Body of pancreas (tissue), 4 donors: ENCODE measurements at places on chromosomes 12 and 14.

DNA sequence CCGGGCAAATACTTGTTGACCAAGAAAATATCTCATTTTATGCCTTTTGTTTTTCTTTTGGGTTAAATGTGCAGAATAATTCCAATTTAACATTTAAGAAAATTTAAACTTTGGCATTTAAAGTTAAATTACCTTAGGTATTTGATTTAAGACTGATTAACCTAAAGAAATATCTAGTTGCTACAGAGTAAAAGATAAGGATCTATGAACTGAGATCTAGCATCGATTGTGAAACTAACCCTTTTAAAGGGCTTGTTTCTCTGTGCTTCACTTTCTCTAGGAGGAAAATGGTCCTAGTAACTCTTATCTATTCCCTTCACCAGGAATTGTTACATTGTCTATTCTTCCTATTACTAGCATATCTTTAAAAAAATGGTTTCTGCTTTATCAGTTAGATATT is 2.6 kb upstream of the TTC8 start:
- DNase-seq, result no peak

- no peak for DNase-seq
These were observed 66.2 kb downstream of the IRF2BPL start for GRCh38 chr14:76962303-76962660.

DNA sequence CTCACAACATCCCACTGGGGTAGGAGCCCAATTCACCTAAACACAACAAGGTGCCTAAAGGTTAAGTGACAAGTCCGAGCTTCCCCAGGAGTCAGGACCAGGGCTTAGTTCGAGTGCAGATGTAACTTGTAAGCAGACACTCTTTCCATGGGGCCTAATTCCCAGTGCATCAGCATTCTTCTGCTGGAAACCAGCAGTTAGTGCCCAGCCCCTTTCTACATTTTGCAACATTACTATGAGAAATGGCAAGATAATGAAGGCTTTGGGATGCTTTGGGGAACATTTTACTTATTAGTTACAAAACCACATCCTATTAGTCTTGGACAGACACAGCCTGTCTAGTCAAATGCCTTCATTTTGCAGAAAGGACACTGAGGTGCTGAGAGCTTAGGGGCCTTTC is 179.8 kb downstream of the CALM1 start:
- no peak for DNase-seq

DNA sequence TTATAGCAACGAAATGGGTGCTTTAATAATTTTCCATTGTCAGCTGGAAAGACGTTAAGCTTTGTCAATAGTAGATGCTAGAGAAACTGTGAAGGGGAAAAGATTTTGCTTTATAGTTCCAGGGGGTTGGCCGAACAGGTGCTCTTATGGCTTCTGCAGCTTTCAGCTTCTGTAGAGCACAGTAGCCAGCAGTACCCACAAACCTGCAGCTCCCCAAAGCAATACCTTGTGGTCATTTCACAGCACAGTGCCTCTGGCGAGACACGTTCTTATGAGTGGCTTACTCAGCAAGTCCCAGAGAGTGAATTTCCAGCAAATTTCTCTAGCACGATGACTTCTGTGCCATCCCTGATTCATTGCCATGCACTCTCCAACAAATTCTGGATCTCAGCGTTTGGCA is 416.3 kb upstream of the ATP2B1 start:
- DNase-seq, result no peak

- DNase-seq, result peak; percentile 59
These were observed 19.7 kb upstream of the LRTM2 start for GRCh38 chr12:1800401-1801302.

GRCh38 chr12:115998119-115998633 is 279.3 kb downstream of the MED13L start:
- DNase-seq, result peak; percentile 17

GRCh38 chr12:29053567-29053966 is 95.5 kb upstream of the FAR2 start:
- no peak for DNase-seq

- no peak for DNase-seq
These were observed 79.7 kb downstream of the PTPRR start for GRCh38 chr12:70840656-70841350.

DNA sequence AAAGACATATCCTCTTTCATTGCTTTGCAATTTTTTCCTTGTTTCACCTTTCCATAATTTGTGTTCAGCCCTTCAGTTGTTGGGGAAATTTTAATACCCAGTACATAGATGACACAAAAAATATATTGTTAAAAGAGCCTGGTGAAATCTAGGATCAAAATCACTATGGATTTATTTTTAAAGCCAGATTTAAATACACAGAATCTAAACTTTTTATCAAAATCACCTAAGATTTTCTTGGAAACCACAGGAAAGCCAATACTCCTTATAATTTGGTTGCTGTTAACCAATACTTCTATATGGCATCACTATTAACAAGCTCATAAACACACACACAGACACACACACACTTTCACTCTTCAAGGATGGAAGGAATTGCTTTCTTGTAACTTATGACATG is at the start of gene TAS2R20:
Gene TAS2R20 (minus strand): TSS at position 101 of the 400 bp plus-strand sequence. CDS start 429 bp downstream, outside the sequence.
- DNase-seq, result no peak

GRCh38 chr14:55926007-55926406 is 192.2 kb upstream of the PELI2 start:
- peak; percentile 76 for DNase-seq

DNA sequence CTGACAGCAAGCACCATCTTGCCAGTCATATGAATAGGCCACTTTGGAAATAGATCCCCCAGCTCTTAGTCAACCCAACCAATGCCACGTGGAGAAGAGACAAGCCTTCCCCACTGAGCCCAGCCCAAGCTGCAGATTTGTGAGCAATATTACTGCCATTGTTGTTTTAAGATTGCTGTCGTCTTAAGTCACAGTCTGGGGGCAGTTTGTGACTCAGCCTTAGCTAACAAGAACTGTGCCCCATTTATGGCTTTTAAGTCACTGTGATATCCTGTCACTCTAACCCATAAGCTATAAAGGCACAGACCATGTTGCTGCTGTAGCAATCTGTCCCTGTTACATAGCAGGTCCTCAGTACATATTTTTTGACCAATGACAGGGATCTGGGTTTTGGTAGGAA is 464.2 kb downstream of the MED13L start:
- no peak for DNase-seq

- no peak for DNase-seq
These were observed 5.4 kb upstream of the C12orf75 start for GRCh38 chr12:105325117-105325516.

DNA sequence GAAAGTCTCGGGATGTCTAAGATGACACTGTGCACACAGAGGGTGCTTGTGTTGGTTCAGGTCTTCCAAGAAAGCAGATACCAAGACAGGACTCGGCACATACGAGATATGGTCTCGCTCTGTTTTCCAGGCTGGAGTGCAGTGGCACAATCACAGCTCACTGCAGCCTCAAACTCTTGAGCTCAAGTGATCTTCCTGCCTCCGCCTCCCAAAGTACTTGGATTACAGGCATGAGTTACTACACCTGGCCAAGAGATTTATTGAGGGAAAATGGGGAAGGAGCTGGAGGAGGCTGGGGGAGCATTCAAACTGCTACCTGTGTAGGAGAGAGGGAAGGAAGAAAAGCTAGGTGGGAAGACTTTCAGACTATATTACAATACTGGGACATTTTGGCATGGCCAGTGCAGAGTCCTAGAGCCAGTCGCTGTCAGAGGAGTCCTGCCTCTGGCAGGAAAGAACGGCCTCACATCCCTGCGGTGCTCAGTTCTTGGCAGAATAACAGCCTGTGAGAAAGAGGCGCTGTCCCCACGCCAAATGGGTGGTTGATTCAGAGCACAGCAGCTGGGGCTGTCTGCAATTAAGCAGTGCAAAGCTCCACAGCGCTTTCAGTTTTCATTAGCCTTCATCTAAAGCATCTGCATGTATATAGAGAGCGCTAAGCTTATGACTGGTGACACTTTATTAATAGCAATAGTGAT is 18.3 kb downstream of the SLC17A8 start:
- peak; percentile 59 for DNase-seq

DNA sequence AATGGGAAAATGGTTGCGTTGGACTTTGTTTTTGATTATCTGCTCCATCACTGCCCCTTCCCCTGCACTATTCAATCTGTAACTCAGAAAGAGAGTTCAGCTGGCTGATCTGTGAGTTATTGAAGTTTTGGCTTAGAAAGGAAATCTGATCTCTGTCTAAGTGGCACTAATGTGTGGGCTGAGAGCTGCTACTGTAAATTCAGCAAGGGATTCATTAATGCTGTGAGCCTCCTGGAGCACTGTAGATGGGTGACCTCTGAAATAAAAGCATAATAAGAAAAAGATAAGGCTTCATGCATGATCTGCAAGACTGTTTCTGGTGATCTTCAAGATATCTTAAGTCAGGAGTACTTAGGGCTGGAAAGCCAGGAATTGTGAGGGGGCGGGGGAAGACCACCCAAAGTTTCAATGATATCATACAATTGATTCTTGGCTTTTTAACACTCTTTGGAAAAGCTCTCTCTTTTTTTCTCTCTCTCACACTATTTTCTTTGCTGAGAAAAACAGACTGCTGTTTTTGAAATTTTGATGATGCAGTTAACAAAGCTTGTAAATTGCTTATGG is 101.1 kb downstream of the C12orf75 start:
- no peak for DNase-seq

DNA sequence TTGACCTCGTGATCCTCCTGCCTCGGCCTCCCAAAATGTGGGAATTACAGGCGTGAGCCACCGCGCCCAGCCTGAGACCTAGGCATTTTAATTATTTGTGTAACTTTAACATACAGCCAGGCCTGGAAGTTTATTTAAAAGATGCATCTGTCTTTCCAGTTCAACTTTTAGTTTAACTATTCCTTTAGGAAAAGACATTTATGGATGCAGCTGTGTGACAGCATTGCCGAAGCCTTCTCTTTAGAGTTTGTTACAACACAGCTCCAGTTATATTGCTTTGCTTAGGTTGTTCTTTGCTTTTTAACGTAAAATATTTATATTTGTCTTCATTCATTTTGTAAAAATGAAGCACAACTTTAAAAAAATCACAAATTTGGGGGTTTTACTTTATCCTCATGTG is 67.0 kb downstream of the DIP2B start:
- no peak for DNase-seq

GRCh38 chr12:48110691-48111311 is 4.9 kb upstream of the SENP1 start:
- DNase-seq, result no peak

GRCh38 chr14:70653662-70654061 is 11.9 kb downstream of the TTC9 start:
- no peak for DNase-seq

DNA sequence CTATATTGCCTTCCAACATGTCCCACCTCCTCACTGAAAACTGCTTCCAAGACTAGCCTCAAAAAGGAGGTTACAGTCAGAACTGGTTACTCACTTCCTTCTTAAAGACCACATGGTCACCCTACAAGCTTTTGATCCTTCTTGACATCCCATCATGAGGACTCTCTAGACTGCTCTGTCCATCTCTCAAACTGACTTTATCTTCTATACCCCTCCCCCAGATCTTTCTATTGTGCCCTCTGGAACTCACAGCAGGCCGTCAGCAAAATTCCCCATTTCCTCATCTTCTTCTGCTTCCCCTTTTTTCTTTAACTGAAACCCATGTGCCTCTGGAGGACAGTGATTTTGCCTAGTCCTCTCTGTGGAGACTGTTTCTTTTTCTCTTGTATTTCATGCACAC is 18.1 kb upstream of the IGF1 start:
- DNase-seq, result no peak

DNA sequence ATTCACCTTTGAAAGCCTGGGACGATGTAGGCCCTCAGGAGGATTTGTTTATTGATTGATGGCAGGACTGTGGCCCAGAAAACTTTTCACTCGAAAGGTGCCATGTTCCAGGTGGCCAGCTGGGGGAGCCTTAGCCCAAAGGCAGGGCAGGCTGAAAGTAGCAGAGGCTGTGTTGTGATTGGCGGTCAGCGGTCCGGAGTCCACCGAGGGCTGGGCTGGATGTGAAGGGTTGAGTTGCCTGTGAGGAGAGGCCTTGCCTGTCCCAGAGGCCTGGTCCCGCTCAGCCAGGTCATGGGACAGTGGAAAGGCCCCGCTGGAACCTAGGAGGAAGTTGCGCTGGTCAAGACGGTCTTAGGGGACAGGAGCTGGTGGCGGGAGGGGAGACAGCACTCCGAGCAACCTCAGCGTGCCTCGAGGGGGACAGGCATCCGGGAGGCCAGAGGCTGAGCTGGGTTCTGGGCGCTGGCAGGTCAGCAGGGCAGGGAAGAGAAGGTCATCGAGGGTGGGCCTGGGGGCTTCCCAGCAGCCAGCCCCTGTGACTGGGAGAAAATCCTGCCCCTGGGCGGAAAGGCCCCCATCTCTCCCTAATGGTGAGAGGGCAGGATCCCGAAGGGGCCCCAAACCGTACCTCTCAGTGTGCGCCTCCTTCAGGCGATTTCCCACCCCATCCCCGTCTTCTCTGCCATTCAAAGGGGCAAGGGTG is 26.3 kb downstream of the CMA1 start:
- no peak for DNase-seq

- DNase-seq, result no peak
These were observed 18.7 kb upstream of the SERPINA6 start for GRCh38 chr14:94341656-94342333.

GRCh38 chr12:94690198-94690771 is 39.9 kb upstream of the TMCC3 start:
- DNase-seq, result no peak
